ENCODE measurements at places on chromosomes 1 and 21.

GRCh38 chr1:1128454-1129139, 12.7 kb upstream of the C1orf159 start:
- no peak for DNase-seq

- DNase-seq, result no peak
These were observed 6.5 kb upstream of the ALX3 start for GRCh38 chr1:110076789-110077500.

GRCh38 chr1:52634111-52634510, 1.1 kb downstream of the SHISAL2A start:
- no peak for DNase-seq

DNA sequence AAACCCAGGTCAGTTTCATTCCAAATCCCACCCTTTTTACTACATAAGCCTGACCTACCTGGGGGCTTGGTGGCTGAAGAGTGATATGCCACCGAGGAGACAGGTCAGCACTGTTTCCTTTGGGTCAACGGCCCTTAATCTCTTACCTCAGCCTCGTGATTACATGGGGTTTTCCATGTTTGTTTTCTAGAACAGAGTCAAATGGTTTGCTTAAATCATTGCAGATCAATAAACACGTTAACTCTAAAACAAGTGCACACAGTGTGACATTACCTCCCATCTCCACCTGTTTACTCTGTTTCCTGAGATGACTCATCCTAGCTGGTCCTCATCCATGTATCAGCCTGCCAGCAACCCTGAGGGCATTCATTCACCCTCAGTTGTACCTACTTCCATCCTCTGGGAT, 40.8 kb upstream of the TP53BP2 start:
- no peak for DNase-seq

- peak; percentile 8 for DNase-seq
These were observed 426.8 kb downstream of the ADGRL2 start for GRCh38 chr1:82227306-82228095.

- DNase-seq, result peak; percentile 90
These were observed 493 bp upstream of the MAP3K21 start for GRCh38 chr1:233326811-233327650.
